ENCODE measurements at places on chromosomes 1 and 21. TPM values are rescaled to one million over a fixed set of nuclear protein-coding genes. Genes with fewer than 3 reads are reported as not detected.
A peak's percentile ranks its signal among the peaks of the same experiment; 100 is the strongest.

Gene S100A7
- not detected for total RNA-seq

- peaks cover 36% of the 10 kb centered on the region for H3K36me3 ChIP-seq
- peaks cover 3% of the 10 kb centered on the region for H3K4me1 ChIP-seq
- DNase-seq, result no peak
- H3K4me3 ChIP-seq, result no peak overlapping the region
- no peak overlapping the region for H3K27ac ChIP-seq
Observed at GRCh38 chr1:203733009-203733863, 31.7 kb upstream of the LAX1 start.

GRCh38 chr1:234932106-234932505 is 196.5 kb downstream of the TOMM20 start:
- no peak overlapping the region for H3K27ac ChIP-seq
- peaks cover 47% of the 10 kb centered on the region for H3K4me1 ChIP-seq
- DNase-seq, result no peak
- peaks cover 2% of the 10 kb centered on the region for H3K36me3 ChIP-seq
- no peaks in the 10 kb centered on the region for H3K27me3 ChIP-seq

DNA sequence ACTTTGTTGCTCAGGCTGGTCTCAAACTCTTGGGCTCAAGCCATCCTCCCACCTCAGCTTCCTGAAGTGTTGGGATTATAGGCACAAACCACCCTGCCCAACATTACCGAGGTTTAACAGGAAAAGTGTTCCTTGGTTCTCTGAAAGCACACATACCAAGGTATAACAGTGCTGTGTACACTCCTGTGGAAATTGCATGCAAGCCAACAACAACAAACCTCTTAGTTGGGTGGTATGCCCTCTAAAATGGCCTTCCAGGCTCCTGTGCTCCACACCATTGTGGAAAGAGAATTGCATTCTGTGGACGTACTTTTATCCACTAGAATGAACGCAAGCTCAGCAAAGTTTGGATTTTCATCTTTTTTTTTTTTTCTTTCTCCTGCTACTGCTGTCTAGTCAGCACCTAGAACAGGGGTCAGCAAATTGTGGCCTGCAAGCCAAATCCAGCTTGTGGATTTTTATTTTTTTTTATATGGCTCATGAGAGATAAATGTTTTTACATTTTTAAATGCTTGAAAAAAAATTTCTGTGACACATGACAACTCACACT is 192.2 kb upstream of the TNR start:
- peaks cover 39% of the 10 kb centered on the region for H3K36me3 ChIP-seq
- H3K27me3 ChIP-seq, result no peaks in the 10 kb centered on the region
- no peak overlapping the region for H3K27ac ChIP-seq
- no peak overlapping the region for H3K4me3 ChIP-seq
- no peaks in the 10 kb centered on the region for H3K4me1 ChIP-seq

GRCh38 chr1:201606623-201607022 is 67.7 kb downstream of the NAV1 start:
- H3K4me1 ChIP-seq, result no peaks in the 10 kb centered on the region
- no peaks in the 10 kb centered on the region for H3K27me3 ChIP-seq
- DNase-seq, result no peak
- no peaks in the 10 kb centered on the region for H3K36me3 ChIP-seq
- no peak overlapping the region for H3K4me3 ChIP-seq
- no peak overlapping the region for H3K27ac ChIP-seq

Gene SEC16B
- 0.23 TPM for total RNA-seq

- H3K36me3 ChIP-seq, result peaks cover 31% of the 10 kb centered on the region
- H3K27me3 ChIP-seq, result no peaks in the 10 kb centered on the region
- H3K27ac ChIP-seq, result peak overlapping the region; percentile 13
- peak overlapping the region; percentile 44 for H3K4me3 ChIP-seq
- no peak for DNase-seq
- H3K4me1 ChIP-seq, result peaks cover 25% of the 10 kb centered on the region
Observed at GRCh38 chr1:37593726-37594125, 2.0 kb downstream of the GNL2 start.

- H3K4me3 ChIP-seq, result no peak overlapping the region
- no peaks in the 10 kb centered on the region for H3K4me1 ChIP-seq
- peaks cover 10% of the 10 kb centered on the region for H3K27me3 ChIP-seq
- H3K27ac ChIP-seq, result no peak overlapping the region
Observed at GRCh38 chr21:35943752-35944151, 116.6 kb downstream of the SETD4 start.

Gene RGS8
- not detected for total RNA-seq

GRCh38 chr1:207649210-207649753 is 4.3 kb downstream of the CR1L start:
- no peaks in the 10 kb centered on the region for H3K36me3 ChIP-seq
- H3K4me3 ChIP-seq, result no peak overlapping the region
- no peak overlapping the region for H3K27ac ChIP-seq
- no peak for DNase-seq

- H3K4me1 ChIP-seq, result no peaks in the 10 kb centered on the region
- no peak overlapping the region for H3K4me3 ChIP-seq
- H3K27ac ChIP-seq, result no peak overlapping the region
Observed at GRCh38 chr1:184514447-184514846, 127.6 kb downstream of the C1orf21 start.

DNA sequence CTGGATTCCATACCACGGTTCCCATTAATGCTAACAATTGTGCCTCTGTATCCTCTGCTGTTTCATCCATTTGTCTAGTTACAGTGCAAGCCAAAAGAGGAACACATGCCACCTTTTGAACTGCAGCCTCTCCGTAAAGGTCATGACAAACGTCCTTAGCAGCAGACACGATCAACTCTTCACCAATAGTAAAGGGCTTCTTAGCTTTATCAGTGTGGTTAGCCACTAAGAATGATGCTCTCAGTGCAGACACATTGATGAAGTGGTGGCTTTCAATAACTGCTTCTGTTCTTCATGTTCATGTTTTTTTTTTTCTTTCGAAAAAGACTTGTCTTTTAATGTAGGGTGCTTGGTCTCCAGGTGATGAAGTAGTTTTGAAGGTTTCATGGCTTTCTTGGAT is 14.3 kb downstream of the XPR1 start:
- no peak overlapping the region for H3K27ac ChIP-seq
- no peak for DNase-seq
- H3K36me3 ChIP-seq, result peaks cover 6% of the 10 kb centered on the region
- no peaks in the 10 kb centered on the region for H3K27me3 ChIP-seq

Gene LCE6A
- total RNA-seq, result not detected

GRCh38 chr1:32797456-32797855 is 19.7 kb downstream of the YARS1 start:
- H3K4me1 ChIP-seq, result peaks cover 63% of the 10 kb centered on the region
- H3K27ac ChIP-seq, result peak overlapping the region; percentile 52
- no peaks in the 10 kb centered on the region for H3K27me3 ChIP-seq
- DNase-seq, result no peak
- peaks cover 58% of the 10 kb centered on the region for H3K36me3 ChIP-seq
- no peak overlapping the region for H3K4me3 ChIP-seq

DNA sequence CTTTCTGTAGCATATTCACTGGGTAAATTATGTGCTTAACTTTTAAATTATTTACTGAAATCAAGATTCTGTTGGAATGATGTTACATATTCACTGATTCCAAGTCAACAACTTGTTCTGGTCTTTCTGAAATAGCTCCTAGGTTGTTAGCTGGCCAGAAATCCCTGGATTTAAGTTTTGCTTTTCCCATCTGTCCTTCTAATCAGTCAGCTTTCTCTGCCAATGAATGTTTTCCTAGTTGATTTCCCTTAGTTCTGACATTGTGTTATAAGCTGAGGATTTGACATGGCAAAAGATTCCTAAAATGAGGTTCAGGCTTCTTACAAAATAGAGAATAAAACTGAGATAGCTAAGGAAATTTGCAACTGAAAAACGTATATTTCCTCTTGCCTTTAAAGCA is 1479.6 kb downstream of the MRPL39 start:
- H3K36me3 ChIP-seq, result no peaks in the 10 kb centered on the region
- no peaks in the 10 kb centered on the region for H3K27me3 ChIP-seq
- H3K27ac ChIP-seq, result no peak overlapping the region
- H3K4me3 ChIP-seq, result no peak overlapping the region
- no peak for DNase-seq

DNA sequence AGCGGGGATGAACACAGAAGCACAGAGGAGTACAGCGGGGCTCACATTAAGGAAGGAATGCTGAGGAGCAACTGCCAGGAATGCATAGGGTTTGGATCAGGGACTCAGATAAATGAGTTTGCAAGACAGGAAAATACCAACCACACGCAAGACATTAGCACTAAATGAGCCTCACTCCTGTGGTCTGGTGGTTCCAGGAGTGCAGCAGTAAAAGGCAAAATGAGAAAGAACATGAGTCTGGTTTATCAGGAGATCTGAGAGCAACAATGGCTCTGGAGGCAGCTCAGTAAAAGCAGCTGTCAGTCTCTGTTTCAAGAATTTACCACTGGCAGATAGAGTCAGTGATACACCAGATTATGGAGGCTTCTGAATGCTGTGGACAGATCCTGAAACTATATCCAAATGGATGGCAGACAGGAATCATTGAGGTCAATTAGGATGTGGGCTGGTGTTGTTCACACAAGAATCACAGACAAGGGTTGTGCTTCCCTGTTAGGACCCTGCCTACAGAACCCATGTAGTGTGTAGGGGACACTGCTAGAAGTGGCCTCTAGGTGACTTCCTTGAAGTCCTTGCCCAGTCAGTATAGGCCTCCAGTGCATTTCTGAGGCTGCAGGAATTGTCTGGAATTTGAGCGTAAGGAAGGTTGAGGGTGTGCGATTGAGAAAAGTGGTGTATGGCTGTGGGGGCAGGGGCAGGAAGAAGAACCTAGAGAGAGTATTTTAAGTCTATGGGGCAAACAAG is 50.3 kb downstream of the CASQ2 start:
- no peak overlapping the region for H3K27ac ChIP-seq
- peaks cover 6% of the 10 kb centered on the region for H3K27me3 ChIP-seq
- no peaks in the 10 kb centered on the region for H3K36me3 ChIP-seq
- no peak overlapping the region for H3K4me3 ChIP-seq

- DNase-seq, result no peak
- no peaks in the 10 kb centered on the region for H3K36me3 ChIP-seq
- no peak within 1 kb of the TSS for H3K4me3 ChIP-seq
Observed at GRCh38 chr1:186295980-186296379, 79.1 kb downstream of the TPR start.

Gene ARHGEF16
- not detected for total RNA-seq

- no peak for DNase-seq
- H3K36me3 ChIP-seq, result no peaks in the 10 kb centered on the region
- H3K27me3 ChIP-seq, result peaks cover 2% of the 10 kb centered on the region
Observed at GRCh38 chr1:203176273-203177035, 828 bp upstream of the MYBPH start.

DNA sequence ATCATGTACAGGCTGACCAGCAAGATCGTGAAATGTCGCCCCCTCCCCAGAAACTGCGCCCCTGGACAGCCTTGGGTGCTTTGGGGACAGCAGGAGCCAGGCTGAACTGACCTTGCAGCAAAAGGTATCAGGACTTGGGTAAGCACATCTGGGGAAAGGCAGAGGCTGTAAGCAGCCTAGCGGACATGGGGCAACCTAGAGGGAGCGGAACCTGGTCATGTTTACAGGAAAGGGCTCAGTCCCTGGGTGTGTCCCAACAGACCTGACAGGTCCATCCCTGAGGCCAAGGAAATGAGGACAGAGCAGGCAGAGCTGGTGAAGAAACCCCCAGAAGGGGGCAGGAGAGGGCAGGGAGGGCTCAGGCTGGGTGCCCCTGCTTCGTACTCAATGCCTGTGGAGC is 3.1 kb upstream of the S100A8 start:
- no peak for DNase-seq
- H3K4me3 ChIP-seq, result no peak overlapping the region

DNA sequence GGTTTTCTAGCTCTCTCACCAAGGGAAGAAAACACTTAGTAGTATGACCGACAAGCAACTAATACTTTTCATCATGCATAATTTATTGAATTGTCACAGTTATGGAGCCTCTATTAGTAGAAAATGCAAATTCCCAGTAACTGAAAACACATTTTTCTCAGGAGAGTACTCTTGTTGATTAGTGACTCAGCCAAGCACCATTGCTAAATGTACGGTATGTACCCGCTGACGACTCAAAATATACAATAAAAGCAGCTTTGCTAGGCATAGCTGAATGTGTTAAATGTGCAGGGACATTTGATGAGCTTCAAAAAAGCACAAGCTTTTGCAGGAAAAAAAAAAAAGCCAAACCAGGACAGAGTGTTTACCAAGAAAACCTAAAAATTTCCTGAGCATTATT is 63.9 kb downstream of the WDR64 start:
- H3K27ac ChIP-seq, result no peak overlapping the region
- peaks cover 20% of the 10 kb centered on the region for H3K27me3 ChIP-seq
- peaks cover 17% of the 10 kb centered on the region for H3K4me1 ChIP-seq
- no peak overlapping the region for H3K4me3 ChIP-seq
- no peaks in the 10 kb centered on the region for H3K36me3 ChIP-seq
- no peak for DNase-seq

DNA sequence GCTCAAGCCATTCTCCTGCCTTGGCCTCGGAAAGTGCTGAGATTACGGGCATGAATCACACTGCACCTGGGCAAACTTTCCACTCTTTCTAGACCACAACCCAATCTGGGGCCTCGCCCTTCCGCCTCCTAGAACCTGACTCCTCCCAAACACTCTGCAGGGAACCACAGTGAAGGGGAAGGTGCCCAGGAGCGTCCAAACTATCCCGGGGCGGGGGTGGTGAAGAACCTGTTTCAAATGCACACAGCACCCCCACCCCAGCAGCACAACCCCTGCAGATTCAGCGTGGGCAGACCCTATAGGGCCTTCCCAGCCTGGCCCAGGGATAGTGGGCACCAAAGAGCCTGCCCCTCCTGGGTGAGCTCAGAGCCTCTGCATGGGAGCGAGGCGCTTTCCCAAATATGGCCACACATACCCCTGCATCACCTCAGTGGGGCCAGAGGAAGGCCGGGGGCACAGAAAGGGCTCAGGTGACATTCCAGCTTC is 86.9 kb downstream of the STUM start:
- no peaks in the 10 kb centered on the region for H3K27me3 ChIP-seq
- peaks cover 43% of the 10 kb centered on the region for H3K36me3 ChIP-seq
- peak overlapping the region; percentile 91 for H3K27ac ChIP-seq
- H3K4me3 ChIP-seq, result peak overlapping the region; percentile 62

Gene LINGO4
- total RNA-seq, result 0.50 TPM

Gene SPRR1B
- not detected for total RNA-seq

Data from activated CD4-positive, alpha-beta T cell treated with anti-CD3 and anti-CD28 coated beads, Interleukin-2, amount 10 ng/mL, durations not matched to agents 7 days and 5 days (primary cell).